ENCODE measurements at places on chromosomes 7 and 10.

GRCh38 chr10:549391-549790 lies 140.1 kb downstream of the DIP2C start:
- no peak for DNase-seq

DNA sequence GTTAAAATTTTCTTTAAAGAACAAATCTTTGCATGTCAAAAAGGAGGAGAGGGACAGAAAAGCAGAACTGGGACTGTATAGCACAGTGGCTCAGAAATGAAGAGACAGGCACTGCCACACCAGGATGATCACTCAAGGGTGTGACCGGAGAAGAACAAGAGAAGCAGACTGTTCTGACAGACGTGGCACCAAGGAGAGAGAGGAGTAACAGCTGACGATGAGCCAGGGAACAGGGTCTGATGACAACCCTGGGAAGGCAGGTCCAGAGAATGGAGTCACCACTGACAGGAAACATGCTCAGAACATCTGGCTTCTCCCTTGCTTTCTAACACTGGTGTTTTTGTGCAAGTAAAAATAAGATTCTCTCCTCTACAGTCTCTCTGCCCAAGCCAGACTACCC lies 14.6 kb upstream of the VAX1 start:
- no peak for DNase-seq

- DNase-seq, result no peak
Observed at GRCh38 chr10:77420947-77421523, 216.6 kb downstream of the KCNMA1 start.

GRCh38 chr10:121194696-121195523 lies 343.7 kb downstream of the WDR11 start:
- no peak for DNase-seq

- DNase-seq, result no peak
Observed at GRCh38 chr7:135251496-135252391, 18.1 kb downstream of the STRA8 start.

DNA sequence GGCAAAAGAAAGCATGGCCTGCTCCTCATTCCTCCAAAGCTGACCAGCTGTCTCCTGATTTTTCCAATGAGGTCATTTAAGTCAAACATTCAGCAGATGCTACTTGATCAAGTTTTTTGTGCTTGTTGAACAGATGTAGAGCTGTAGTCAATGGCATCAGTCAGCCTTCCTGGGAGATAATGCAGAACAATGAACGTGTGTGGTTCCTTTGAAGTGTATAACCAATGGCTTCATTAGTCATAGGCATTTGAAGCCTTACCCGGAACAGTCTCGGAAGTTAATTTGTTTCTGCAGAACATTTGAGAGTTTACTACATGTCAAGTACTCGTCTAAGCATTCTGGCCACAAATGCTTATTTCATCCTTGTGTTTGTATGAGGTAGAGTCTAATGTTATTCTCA lies 227.1 kb downstream of the ADRA2A start:
- DNase-seq, result no peak

DNA sequence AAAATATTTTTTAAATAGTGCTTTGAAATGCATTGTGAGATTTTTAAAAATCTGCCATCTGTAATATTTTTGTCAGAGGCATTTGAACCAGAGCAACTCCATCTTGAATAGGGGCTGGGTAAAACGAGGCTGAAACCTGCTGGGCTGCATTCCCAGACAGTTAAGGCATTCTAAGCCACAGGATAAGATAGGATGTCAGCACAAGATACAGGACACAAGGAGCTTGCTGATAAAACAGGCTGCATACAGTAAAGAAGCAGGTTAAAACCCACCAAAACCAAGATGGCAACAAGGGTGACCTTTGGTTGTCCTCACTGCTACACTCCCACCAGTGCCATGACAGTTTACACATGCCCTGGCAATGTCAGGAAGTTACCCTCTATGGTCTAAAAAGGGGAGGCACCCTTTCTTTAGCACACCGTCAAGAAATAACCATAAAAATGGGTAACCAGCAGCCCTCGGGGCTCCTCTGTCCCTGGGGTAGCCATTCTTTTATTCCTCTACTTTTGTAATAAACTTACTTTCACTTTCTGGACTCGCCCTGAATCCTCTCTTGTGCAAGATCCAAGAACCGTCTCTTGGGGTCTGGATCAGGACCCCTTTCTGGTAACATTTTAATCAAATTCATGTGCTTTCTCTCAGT lies 273.7 kb downstream of the SEMA3D start:
- DNase-seq, result no peak

- DNase-seq, result no peak
Observed at GRCh38 chr7:50264908-50265307, 39.6 kb upstream of the IKZF1 start.

- no peak for DNase-seq
Observed at GRCh38 chr10:94122211-94122610, 128.5 kb downstream of the PLCE1 start.

- DNase-seq, result no peak
Observed at GRCh38 chr10:26436848-26437247, 1.3 kb upstream of the APBB1IP start.

Data from right cardiac atrium (tissue), 5 donors.